GM10248 (cell line): ENCODE measurements at places on chromosomes 16 and 17.

- DNase-seq, result no peak
Observed at GRCh38 chr17:57663326-57664070, 81.6 kb downstream of the CCDC182 start.

GRCh38 chr17:72510351-72511016 is 389.7 kb downstream of the SOX9 start:
- no peak for DNase-seq

DNA sequence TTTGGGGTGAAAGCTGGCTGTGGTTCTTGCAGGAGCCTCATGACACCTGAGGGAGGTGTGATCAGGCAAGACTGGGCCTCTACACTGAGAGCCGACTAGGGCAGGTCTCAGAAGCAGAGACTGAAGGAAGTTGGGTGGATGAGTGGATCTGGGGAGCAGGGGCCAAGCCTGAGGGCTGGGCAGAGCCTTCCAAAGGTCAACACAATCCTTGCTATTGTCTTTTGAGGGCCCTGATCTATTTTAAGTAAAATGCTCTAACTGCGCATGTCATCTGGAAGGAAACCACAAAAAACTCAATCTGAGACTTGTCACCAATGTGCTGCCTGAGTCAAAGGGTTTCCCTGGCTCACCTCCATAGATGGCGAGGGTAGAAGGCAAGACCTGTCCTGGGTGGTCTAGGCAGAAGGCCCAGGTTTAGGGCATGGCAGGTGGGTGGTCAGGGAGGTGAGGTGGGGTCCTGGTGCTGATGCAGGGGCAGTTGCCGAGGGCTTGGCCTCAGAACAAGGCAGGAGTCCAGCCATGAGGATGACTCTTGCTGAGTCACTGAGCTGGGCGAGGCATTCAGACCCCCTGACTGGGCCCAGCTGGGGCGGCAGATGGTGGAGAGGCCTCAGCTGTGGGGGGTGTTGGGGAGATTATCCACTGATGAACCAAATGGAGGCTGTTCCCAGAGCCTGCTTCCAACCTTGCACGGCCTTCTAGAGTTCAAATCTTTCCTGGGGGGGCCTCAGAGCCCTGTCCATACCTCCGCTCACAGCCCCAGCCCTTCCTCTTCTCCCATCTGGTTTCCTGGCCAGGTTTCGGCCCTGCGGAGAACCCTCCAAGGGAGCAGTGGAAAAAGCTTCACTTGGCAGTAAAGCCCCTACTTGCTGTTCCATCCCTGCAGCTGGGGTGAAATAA is 5.1 kb downstream of the MVP start:
- peak; percentile 81 for DNase-seq

DNA sequence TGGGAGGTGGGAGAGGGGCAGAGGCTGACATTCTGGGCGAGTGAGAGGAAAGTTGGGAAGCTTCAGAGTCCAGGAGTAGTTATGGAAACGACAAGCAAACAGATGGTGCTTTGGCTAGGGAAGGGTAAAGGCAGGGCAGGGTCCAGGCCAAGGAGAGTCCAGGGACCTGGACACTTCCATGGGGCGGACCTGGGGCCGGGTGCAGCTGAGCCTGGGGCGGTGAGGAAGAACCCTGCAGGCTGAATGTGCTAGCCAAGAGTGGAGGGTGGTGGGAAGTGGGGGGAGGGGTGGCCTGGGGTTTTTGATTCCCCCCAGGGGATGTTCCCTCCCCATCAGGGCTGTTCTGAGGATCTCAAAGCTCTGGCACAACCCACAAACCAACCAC is 2.6 kb downstream of the PPP1R9B start:
- no peak for DNase-seq

- no peak for DNase-seq
Observed at GRCh38 chr16:11130978-11131665, 124.9 kb downstream of the SOCS1 start.

GRCh38 chr17:60110586-60110985 is 31.9 kb upstream of the HEATR6 start:
- no peak for DNase-seq
